ENCODE measurements at places on chromosomes 13 and 19.

DNA sequence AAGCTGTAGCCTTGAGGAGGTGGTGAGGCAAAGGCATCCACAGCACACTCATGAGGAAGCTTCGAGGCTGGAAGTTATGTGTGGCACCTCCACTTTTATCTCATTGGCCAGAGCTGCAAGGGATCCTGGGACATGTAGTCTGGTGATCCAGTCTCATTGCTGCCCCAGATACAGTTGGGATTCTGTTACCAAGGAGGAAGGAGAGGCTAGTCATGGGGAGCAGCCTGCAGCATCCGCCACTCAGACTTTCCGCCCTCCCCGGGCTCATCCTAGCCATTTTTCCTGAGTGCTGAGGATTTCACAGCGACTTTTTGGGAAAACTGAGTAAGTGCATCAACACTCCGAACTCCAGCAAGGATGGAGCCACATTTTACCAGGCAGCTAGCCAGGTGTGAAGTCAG, 74.4 kb downstream of the DPF1 start:
- no peak for DNase-seq

GRCh38 chr13:70339738-70340137, 231.5 kb upstream of the KLHL1 start:
- no peak for DNase-seq

DNA sequence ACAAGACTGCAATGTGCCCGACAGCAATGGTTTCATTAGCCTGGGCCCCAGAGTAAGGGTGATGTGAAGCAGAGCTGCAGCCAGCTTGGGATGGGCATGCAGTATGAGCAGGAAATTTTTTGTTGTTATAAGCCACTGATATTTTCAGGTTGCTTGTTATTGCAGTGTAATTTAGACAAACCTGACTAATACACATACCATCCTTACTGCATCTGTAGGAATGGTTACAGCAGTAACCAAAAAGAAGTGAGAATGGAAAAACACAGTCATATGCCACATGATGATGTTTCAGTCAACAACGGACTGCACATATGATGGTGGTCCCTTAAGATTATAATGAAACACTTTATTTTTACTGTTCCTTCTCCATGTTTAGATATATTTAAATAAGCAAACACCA, 8.6 kb upstream of the POMP start:
- DNase-seq: no peak

- DNase-seq: no peak
These were observed 19.8 kb downstream of the TMEM272 start for GRCh38 chr13:51825165-51825592.

GRCh38 chr13:72221276-72221962, 354.4 kb upstream of the DACH1 start:
- DNase-seq: no peak

- DNase-seq: no peak
These were observed 82.2 kb downstream of the ATP11A start for GRCh38 chr13:112771877-112772538.

GRCh38 chr13:32666990-32667571, 80.8 kb downstream of the PDS5B start:
- no peak for DNase-seq

Data from cortex of kidney (tissue), 1 donor.